NCI-H1105 treated with DMSO at 0.1 percent for 48 hours (cell line): ENCODE measurements at places on chromosomes 3 and 15.

GRCh38 chr15:100580414-100580813, 21.6 kb downstream of the LINS1 start:
- DNase-seq, result no peak

GRCh38 chr3:47916696-47917095, 99.5 kb downstream of the MAP4 start:
- DNase-seq, result no peak

DNA sequence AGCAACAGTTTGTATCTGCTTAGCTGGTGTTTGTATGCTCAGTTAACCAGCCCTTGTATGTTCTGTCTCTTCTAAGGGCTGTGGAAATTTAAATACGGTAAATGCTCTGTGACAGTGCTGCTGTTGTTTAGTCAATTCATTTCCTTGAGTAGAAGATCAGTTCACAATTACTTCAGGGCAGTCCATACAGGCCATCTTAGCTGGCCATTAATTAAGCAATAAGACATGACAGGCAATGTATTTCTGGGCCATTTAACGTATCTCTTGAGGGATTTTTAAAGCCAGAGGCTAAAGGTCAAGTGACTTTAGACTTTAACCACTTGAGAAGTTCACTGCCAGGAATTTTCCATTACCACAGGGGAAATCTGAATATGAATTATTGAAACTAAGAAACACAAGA, 351.8 kb downstream of the ZIC1 start:
- DNase-seq, result no peak

- DNase-seq, result no peak
Observed at GRCh38 chr15:62624547-62625378, 417.8 kb upstream of the TPM1 start.
